ENCODE measurements at places on chromosomes 6 and 20.

DNA sequence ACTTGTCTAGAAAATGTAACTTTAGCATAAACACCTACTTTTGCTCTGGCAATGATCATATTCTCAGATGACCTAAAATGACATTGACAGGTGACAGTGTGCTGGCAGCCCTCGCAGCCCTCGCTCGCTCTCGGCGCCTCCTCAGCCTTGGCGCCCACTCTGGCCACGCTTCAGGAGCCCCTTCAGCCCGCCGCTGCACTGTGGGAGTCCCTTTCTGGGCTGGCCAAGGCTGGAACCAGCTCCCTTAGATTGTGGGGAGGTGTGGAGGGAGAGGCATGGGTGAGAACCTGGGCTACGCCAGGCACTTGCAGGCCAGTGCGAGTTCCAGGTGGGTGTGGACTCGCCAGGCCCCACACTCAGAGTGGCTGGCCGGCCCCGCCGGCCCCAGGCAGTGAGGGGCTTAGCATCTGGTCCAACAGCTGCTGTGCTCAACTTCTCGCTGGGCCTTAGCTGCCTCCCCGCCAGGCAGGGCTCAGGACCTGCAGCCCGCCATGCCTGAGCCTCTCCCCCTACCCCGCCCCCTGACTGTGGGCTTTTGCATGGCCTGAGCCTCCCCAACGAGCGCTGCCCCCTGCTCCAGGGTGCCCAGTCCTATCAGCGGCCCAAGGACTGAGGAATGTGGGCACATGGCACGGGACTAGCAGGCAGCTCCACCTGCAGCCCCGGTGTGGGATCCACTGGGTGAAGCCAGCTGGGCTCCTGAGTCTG lies 17.2 kb downstream of the GSTA1 start:
- DNase-seq: no peak

DNA sequence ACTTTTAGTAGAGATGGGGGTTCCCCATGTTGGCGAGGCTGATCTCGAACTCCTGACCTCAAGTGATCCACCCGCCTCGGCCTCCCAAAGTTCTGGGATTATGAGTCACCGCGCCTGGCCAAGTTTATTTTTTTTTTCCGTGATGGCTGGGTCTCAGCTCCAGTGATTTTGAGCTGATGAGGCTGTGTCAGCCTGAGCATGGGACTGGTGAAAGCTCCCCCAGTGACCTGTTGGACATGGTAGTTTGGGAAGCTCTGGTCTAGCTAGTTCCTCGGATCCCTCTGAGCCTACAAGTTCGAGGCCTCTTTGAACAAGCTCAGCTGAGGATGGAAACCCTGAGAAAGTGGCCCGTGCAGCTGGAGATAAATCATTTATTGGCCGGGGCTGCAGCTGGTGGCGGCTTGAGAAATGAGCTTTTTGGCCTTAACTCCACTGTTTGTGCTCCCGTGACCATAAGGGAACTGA lies 126.8 kb downstream of the SNX5 start:
- no peak for DNase-seq

DNA sequence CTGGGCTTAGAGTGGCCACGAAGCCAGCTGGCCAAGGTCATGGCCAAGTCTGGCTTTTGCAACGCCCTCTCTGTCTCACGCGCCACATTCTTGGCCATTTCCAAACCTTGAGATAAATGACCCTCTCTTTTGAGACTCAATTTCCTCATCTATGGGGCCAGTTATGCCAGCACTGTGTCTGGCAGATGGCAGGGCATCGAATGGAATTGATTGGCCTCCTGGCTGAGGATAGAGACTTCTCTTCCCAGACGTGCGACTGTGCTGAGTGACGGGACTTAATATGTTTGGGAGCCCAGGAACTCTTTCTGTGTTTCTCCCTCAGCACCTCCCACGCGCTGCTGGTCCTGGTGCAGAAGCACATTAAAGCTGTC lies 7.6 kb downstream of the BPIFB2 start:
- DNase-seq: no peak

DNA sequence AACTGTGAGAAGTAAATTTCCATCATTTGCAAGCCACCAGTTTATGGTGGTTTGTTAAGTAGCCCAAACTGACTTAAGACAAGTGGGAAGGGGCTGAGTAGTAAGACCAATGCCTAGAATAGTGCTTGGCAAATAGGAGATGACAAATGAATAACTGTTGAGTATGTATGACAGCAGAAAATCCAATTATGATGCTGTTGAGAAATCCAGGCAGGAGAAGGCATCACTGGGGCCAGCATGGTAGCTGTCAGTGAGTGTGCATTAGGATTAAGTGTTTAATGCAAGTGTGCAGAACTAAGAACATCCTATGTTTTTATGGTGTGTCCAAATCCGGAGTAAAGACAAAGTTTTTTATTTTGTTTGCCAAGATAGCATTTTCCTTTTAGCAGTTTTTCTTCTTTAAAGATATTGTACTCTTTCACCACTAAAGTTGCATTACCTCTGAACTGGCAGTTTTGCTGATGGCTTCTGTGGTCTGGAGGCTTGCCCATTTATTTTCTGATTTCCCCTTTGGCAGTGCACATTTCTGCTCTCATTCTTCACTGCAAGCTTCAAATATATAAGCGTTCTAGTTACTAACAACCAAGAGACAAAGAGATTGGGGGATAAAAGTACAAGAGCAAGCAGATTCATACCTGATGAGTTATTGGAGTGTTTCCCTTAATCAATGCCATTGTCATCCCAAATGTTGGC lies 289.7 kb downstream of the KCNQ5 start:
- DNase-seq: no peak

DNA sequence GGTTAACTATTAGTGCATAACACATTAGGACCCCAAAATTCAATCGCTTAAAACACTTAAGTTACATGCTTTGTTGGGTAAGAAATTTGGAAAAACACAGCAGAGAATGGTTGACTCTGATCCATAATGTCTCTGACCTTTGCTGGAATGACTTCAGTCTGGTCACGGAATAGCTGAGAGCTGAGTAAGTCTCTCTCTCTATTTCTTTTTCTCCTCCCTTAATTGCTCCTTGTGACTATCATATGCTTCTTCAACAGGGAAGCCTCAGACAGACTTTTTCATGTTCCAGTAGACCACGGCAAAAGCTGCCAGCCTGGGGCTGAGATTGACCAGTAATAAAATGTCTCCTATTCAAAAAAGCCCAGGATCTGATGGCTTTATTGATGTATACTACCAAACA lies 4.8 kb downstream of the OR12D1 start:
- no peak for DNase-seq

GRCh38 chr6:54100411-54101006 lies 10.7 kb upstream of the MLIP start:
- DNase-seq: no peak

Data from GOT3 (cell line).